Left lobe of liver (tissue), 2 donors: ENCODE measurements at places on chromosomes 13 and 19. TPM values are rescaled to one million over a fixed set of nuclear protein-coding genes. Genes with fewer than 3 reads are reported as not detected.

Gene LGALS4
- total RNA-seq: 102 TPM

Gene IGFLR1
- 30.8 TPM for total RNA-seq

Gene SERP2
- total RNA-seq: 1.5 TPM

Gene CYP4F8
- total RNA-seq: not detected

Gene ARHGAP35
- 56.9 TPM for total RNA-seq

Gene ATP7B
- 32.2 TPM for total RNA-seq

Gene NLRP9
- total RNA-seq: not detected

Gene RNU6-9
- not detected for total RNA-seq

Gene EPSTI1
- total RNA-seq: 2.1 TPM

Gene MISP3
- total RNA-seq: 15.2 TPM

Gene KASH5
- total RNA-seq: not detected

Gene PRKCG
- 0.08 TPM for total RNA-seq

Gene FLT3
- 0.15 TPM for total RNA-seq

DNA sequence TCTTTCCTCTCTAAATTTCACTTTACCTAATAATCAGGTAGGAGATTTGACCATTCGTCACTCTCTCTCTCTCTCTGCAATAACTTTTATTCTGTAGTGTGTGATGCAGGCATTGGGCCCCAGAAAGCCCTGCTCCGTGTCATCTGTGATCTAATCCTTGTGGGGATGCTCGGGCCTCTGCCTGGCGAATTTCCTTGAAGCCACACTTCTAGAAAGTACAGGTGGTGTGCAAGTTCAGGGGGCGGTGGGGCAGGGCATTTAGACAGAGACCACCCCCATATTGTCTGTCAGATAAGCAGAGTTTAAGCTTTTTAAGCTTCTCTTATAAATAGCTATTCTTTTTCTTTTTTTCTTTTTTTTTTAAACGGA lies 53.4 kb upstream of the GPR12 start:
- no peak for DNase-seq

- no peak for DNase-seq
These were observed 186.6 kb downstream of the TM9SF2 start for GRCh38 chr13:99687723-99688397.

DNA sequence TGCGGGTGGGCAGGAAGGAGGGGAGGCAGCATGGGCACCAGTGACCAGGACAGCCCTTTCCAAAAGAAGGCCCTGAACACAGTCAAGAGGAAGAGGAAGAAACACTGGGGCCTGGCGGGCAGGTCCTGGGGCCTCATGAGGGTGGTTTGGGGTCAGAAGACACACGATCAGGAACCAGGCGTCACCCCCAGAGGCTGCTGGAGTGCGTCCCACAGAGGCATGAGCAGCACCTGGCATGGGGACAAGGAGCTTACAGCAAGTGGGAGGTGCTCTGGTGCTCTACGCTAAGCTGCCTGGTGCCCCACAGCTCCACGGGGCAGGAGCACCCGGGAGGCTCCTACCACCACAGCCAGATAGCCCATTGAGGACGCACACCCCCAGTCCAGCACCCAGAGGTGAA lies 20.0 kb downstream of the ELL start:
- peak; percentile 74 for DNase-seq

DNA sequence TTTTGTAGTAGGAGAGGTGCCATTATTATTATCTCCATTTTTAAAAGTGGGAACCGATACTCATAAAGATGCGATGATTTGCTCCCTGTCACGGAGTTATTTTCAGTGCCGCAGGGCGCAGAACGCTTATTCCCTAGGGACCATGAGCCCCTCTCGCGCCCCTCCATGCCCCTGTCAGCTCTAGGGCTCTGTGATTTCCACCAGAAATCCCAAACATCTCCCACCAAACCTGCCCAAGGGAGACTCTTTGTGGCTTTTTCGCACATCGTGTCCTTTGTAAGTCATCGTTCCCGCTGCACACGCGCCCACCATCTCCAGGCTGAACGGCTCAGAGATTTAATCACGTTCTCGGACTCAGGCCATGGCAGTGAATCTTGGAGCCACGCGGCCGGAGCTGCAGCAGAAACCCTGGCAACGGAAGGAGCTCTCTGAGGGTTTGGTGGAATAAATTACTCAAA lies 105.1 kb downstream of the DNAJC15 start:
- DNase-seq: no peak

- DNase-seq: no peak
These were observed 2.6 kb upstream of the TUBA3C start for GRCh38 chr13:19184176-19184575.

DNA sequence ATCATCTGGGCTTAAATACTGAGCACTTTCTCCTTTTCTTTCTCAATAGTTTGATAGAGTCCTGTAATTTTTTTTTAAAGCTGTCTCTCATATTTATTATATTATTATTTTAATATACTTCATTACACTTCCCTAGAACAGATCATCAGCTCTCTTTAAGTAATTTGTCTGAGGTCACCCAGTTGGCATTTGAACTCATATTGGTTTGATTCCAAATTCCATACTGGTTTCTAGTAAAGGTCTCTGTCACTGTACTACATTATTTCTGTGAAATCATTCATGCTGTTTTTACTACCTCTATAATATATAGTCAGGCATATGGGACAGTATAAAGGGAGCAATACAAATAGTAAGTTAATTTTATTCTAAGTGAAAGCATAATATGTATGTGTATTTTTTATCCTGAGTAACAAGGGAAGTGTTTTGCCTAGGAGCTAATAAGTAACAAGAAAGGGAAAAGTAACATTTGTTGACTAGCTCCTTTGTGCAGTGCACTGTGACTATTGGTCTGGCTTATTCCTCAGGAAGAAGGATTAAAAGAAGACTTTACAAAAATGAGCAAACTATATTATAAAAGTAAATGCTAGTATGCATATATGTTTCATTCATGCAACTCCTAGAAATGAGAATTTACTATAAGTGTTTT lies 14.3 kb downstream of the LPAR6 start:
- no peak for DNase-seq

- DNase-seq: no peak
These were observed 107.8 kb downstream of the FOXO1 start for GRCh38 chr13:40558656-40559055.

- no peak for DNase-seq
These were observed 18.8 kb upstream of the EDDM13 start for GRCh38 chr19:56253737-56254136.

- no peak for DNase-seq
These were observed 49.6 kb downstream of the DOCK9 start for GRCh38 chr13:98927951-98928927.

DNA sequence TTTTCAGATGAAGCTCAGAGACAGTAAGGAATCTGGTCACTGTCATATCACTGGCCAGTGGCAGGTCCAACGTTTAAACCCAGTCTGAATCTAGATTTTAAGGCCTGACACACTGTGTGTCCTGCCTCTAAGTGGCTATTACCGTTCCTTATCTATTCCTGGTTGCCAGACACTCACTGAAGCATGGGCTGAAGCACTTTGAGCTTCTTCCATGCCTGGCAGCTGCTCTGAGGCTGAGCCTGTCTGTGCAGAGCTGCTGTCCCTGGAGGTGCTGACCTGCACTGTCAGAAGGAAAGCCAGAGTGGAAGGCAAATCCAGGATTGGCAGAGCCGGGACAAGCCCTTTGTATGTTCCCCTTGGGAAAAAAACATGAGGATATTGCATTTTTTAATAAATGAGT lies 109.2 kb upstream of the SLC7A1 start:
- no peak for DNase-seq

DNA sequence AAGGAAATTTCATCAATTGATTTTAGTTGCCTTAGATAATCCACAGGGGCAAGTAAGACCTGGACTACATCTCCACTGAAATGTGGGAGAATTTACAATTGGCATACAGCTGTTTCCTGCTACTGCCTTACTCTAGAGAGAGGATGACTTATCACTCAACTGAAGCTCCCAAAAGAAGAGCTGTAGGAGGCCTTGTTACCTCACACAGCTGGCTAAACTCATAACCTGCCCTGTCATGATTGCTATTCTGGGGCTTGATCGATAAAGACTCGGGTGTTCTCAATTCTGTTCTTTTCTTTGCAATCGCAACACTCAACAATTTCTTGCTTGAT lies 1396.4 kb downstream of the EFNB2 start:
- DNase-seq: no peak

DNA sequence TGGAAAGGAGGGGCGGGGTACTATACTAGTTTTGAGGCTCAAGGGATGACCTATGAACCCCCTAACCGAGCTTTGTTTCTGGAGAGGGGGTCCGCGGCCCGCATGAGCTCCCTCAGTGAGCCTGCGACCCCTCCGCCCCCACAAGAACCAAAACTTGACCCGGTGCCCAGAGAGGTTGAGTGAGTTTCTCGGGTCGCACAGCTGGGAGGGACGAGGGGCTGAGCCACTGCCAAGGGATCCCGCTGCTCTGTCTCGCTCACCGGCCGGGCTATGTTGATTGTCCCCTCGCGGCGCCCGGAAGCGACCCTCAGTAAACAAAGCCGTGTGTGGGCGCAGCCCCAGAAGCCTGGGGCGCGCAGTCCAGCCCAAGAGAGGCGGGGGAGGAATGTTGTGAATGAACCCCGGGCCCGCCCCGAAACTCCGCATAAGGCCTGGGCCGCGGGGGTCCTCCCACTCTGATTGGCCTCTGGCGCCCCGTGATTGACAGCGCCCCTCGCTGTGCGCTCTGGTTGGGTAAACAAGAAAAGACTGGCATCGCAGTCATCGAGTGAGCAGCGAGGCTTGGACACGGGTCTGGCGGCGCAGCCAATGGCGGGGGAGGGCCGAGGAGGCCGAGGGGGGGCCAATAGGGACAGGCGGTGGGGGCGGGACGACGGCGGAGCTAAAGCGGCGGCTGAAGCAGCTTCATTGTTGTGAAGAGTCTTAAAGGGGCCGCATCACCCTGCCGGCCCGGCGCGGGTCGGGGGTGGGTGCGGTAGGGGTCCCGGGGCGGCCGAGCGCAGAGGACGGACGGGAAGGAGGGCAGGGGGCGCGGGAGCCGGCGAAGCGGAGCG lies at the start of gene ZSWIM4:
Gene ZSWIM4, plus strand, starts transcription at position 687 of the 833 bp plus-strand sequence. CDS start 206 bp downstream, outside the sequence.
- peak; percentile 99 for DNase-seq

DNA sequence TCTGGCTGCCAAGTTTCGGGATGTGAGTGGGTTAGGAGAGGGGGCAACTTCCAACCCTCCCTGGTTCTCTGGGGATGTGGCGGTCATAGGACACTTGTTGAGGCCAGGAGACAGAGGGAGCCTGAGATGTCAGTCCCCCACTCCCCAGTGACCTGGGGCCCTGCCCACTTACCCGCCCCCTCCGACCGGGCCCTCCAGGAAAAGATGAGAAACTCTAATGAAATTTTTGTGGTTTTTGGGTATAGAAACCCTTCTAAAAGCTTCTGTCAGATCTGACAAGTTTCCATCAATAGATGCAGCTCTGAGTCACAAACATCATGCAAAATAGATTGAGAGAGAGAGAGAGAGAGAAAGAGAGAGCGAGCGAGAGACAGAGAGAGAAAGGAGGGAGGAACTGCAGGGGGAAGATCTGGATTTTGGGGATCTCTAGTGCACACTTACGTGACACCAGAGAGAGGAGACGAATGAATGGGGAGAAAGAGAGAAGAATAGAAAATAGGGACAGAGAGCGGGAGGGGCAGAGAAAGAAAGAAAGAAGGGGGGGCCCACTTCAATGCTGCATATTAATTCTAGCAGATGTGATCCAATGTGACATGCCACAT lies 94.0 kb downstream of the PTPRS start:
- DNase-seq: no peak

- DNase-seq: no peak
These were observed 269.3 kb downstream of the POU4F1 start for GRCh38 chr13:78334059-78334458.

DNA sequence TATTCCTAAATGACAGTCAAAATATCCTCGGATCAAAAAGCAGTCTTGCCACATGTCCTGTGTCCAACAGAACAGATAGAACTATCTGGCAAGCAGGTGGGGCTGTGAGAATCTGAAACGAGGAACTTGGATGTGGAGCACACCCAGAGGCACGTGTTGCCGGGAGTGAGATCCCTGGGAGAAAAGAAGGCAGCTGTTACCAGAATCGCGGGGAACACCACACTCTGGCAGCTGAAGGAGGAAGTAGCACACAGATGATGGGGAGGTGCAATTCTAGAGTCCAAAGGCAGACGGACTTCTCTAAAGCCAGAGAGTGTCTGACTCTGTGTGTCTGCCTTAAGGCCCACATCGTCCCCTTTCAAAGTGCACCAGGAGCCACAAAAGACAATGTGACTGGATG lies 22.3 kb downstream of the SLC7A1 start:
- no peak for DNase-seq

- peak; percentile 64 for DNase-seq
These were observed 146.9 kb downstream of the KDM4B start for GRCh38 chr19:5115771-5116202.

DNA sequence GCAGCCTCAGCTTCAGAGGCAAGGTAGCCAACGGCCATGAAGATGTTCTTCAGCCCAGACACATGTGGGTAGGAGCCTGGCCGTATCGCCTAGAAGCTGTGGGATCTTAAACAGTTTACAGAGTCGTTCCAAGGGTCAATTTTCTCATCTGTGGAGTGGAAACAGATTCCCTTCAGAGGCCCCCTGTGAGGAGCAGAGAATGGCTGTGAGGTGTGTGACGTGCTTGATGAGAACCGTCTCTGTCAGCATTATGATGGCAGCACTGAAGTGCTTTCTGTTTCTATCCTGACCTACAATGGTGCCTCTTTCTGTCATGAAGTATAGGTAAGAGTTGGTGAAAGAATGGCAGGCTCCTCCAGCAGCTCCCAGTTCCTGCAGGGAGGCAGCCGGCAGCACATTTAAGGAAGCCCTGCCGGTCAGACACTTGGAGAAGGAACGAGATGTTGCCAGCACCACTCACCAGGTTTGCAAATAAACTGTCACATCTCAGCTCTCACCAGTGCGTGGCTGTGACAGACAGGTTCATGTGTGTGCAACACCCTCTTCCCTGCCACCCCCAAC lies 277.3 kb downstream of the FOXO1 start:
- no peak for DNase-seq
